Colonic mucosa (tissue), 4 donors: ENCODE measurements at places on chromosomes 2 and 18. TPM values are rescaled to one million over a fixed set of nuclear protein-coding genes. Genes with fewer than 3 reads are reported as not detected.

TNFAIP6 gene
- 2.4 TPM for total RNA-seq

GAREM1 gene
- 15.3 TPM for total RNA-seq

SRD5A2 gene
- total RNA-seq, result not detected

CLIP4 gene
- 7.7 TPM for total RNA-seq

TSGA10 gene
- total RNA-seq, result 6.6 TPM

MAT2A gene
- 156 TPM for total RNA-seq

FBXO15 gene
- not detected for total RNA-seq

CHST10 gene
- total RNA-seq, result 1.6 TPM

MOGAT1 gene
- total RNA-seq, result 0.24 TPM

PLEKHB2 gene
- 141 TPM for total RNA-seq

ANKRD29 gene
- total RNA-seq, result 1.0 TPM

DNA sequence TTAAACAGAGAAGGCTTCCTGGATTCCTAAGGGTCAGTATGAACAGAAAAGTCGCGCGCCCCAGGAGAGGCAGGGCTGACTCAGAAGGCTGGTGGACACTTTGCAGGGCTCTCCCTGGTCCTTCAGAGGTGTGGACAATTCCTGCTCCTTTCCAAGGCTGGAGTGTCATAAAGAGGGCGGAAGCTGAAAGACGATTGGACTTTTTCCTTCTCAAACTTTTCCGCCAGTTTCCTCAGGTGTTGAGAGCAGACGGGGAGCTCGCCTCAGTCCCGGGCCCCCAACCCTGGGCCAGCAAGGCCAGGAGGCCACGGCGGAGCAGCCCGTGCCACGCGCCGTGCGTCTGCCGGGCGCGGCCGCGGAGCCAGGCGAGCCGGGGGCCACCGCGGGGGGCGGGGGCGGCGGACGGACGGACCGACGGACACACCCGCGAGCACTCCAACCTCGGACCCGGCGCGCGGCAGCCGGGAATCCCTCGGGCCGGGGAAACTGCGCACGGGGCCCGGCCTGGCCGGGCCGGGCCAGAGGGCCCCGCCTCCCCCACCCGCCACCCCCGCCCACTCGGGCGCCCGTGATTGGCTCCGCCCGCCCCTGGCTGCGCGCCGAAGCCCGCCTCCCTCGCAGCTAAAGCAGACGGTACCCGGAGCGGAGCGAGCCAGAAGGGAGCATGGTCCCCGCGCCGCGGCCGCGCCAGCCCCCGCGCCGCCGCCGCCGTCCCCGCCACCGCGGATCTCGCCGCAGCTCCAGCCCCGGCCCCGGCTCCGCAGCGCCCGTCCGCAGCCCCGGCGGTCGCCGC is at the start of gene KLHL29:
TSS of gene KLHL29 (plus strand) at position 629 of the 793 bp plus-strand sequence. CDS start 177,018 bp downstream, outside the sequence.
- peak; percentile 90 for DNase-seq

- DNase-seq, result no peak
These were observed 131.2 kb downstream of the NEDD4L start for GRCh38 chr18:58175122-58175785.

- no peak for DNase-seq
These were observed 42.5 kb downstream of the TRIB2 start for GRCh38 chr2:12759248-12759647.

GRCh38 chr18:25284861-25285550 is 67.0 kb downstream of the ZNF521 start:
- DNase-seq, result no peak

DNA sequence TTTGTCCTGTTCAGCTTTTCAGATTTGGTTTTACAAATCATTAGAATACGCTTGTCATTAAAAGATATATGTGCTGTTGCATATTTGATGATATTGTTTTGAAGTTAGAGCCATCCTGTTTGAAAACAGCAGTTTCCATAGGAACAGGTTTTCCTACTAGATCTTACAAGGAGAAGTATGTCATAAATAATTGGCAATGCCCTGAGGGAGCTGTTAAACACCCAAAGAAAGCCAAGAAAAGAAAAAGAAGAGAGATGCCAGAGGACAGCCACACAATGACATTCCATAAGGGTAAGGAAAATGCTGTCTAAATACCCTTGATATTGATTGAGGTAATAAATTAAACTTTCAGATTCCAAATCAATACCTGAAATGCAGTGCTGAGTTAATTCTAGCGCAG is 392.2 kb upstream of the CRIM1 start:
- DNase-seq, result no peak

DNA sequence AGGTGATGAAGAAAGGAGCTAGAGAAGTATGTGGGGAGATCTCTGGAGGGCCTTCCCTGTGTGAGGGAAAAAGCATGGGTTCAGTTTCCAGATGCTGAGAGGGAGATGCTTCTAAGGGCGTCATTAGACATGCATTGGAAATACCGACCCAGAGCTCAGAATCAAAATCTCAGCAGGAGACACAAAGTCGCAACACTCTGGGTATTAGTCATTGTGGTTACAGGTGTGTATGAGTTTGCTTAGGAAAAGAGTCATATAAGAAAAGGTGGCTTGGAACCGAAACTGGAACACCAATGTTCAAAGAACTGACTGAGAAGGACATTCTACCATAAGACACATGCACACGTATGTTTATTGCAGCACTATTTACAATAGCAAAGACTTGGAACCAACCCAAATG is 477.1 kb downstream of the FBXO15 start:
- DNase-seq, result no peak

DNA sequence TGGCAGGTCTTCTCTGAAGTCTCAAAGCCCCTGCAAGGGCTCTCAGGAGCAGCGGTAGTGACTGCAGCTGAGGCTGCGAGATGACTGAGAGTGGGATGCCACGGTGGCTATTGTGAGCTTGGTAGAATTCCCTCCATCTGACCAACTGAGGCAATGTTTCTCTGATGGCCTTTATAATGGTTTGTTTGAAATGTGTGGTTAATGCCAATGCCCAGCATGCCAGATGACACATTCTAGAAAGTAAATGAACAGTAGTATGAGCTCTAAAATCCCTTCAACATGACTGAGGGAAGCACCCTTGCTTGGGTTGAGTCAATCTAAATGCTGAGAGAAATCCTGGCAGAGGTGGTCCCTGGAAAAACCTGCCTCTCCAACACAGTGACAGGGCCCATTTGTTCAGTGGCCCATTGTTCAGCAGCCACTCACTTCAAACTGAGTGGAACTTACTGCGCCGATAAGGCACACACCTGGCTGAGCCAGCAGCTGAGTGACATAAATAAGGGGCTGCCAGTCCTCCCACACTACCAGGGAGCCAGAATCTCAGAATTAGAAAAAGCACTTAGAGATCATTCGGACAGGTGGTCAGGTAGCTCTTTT is 31.7 kb downstream of the SULT1C2 start:
- no peak for DNase-seq

GRCh38 chr2:60356346-60356745 is 197.1 kb downstream of the BCL11A start:
- no peak for DNase-seq

DNA sequence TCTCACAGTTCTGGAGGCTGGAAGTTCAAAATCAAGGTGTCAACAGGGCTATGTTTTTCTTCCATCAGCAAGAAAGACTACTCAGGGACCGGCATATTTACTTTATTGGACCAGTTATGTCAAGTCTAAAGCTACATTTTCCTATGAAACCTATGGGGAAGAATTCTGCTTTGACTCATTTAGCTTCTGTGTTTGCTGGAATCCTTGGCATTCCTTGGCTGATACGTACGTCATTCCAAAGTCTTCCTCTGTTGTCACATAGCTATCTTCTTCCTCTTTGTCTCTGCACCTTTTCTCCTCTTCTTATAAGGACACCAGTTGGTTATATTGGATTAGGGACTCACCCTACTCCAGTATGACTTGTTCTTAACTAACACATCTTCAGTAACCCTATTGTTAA is 137.4 kb upstream of the FBXO11 start:
- DNase-seq, result no peak

- DNase-seq, result no peak
These were observed 62.6 kb downstream of the SLC40A1 start for GRCh38 chr2:189517847-189518535.

DNA sequence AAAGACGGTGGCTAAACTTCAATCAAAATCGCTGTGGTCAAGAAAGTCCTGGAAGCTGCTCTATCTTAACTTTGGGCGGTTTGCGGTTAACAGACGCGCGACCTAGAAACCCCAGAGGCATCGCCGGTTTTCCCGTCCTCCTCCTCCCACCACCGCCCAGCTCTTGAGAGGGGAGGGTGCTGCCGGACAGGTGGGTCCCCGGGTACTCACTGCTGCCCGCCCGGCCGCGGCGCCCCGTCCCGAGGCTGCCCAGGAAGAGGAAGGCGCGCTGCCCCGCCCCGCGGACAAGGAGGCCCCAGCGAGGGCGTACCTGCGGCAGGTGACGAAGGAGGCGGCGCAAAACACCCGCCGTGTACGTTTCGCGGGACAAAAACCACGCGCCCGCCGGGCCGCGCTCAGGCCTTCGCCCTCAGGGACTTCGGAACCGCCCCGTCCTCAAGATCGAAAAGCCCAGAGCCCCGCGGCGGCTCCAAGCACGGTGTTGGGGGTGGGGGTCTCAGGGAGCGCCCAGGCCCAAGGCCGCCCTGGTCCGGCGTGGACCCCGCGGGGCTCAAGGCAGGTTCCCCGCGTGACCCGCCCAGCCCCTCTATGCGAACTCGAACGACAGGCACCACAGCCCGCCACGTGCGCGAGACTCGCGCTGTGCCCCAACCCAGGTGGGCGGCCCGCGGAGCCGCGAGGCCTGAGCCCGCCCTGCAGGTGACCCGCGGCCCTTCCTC is at the start of gene SH3YL1:
TSS of gene SH3YL1 (minus strand) at position 259 of the 719 bp plus-strand sequence. CDS start at position 211, 48 bp downstream.
- peak; percentile 88 for DNase-seq

GRCh38 chr2:45851576-45852304 is 200.3 kb downstream of the PRKCE start:
- DNase-seq, result no peak

DNA sequence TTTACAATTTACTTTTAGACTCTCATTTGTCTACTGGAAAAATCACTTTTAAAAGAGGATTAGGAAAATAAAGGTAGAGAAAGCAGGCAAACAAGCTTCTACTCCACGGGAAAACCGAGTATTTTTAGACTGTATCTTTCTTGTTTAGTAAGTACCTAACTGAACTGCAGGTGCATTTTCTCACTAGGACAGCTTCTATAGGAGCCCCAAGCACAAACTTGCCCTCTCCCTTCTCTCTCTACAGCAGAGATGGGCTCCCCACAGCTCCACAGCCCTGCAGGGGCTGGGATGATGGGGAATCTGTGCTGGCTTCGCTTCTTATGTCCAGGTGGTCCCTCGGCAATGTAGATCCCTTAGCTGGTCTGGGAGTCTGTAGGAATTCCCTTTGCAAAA is 16.2 kb downstream of the PSTPIP2 start:
- no peak for DNase-seq

DNA sequence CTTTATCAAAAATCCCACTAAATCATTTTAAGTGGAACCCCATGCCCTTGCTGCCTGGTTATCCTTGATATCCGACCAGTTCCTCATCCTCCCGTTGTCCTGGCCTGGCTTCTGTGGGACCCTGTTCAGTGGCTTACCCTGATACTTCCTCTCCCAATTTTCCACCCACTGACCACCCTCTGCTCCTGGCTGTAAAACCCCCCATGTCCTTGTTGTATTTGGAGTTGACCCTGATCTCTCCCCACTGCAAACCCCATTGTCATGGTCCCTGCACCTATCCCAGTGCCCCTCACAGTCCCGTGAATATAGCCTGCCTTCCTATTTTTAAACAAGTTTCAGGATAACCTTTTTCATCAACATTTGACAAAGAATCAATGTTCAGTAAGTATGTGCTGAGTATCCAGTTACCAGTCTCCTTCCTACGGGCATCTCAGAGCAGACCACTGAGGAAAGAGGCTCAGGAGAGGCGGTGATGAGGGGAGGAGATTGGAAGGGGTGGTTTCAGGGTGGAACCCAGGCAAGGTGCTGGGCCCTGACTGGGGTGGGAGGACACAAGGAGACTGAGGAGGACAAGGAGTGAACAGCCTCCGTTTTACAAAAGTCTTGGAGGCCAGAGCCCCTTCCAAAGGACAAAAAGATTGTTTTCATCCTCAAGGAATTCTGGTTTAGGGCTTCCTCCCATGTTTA is 131.8 kb downstream of the PXDN start:
- DNase-seq, result no peak

DNA sequence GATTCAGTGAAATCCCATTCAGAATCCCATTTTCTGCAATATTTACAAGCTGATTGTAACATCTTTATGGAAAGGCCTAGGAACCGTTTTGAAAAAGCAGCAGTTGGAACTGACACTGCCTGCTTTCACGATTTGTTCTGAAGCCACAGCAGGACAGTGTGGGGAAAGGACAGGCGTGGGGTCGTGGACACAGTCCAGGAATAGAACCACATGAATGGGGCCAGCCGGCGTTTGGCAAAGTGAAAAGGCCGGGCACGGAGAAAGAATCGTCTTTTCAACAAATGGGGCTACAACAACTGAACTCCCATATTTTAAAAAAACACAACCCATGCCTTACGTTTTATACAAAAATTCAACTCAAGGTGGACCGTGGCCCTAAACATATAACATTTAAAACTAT is 69.8 kb downstream of the SLC66A2 start:
- no peak for DNase-seq

GRCh38 chr18:2087877-2088673 is 483.2 kb downstream of the METTL4 start:
- no peak for DNase-seq

GRCh38 chr2:176129813-176130146 is 275 bp downstream of the HOXD8 start:
- DNase-seq, result no peak

DNA sequence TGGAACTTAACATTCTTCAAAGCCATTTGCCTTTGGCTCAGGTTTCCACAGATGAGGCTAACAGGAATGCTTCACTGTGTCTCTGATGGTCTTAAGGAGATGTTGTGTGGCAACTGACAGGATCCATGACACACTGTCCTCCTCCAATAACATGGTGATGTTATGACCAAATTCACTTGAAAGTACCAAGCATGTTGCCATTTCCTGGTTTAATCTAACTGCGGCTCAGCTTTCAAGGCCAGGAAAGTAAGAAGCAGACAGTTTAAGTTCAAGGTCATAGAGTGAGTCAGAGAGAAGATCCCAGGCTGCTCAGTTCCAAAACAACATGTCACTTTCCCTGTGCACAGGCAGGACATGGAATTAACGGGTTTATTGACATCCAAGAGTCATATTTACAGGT is 513.6 kb downstream of the STK39 start:
- DNase-seq, result peak; percentile 41

GRCh38 chr2:104975371-104975770 is 62.5 kb upstream of the MRPS9 start:
- no peak for DNase-seq

- no peak for DNase-seq
These were observed 72.2 kb upstream of the TEX51 start for GRCh38 chr2:126826491-126826890.
